ENCODE measurements at places on chromosomes 2 and 18.
A peak's percentile ranks its signal among the peaks of the same experiment; 100 is the strongest.

DNA sequence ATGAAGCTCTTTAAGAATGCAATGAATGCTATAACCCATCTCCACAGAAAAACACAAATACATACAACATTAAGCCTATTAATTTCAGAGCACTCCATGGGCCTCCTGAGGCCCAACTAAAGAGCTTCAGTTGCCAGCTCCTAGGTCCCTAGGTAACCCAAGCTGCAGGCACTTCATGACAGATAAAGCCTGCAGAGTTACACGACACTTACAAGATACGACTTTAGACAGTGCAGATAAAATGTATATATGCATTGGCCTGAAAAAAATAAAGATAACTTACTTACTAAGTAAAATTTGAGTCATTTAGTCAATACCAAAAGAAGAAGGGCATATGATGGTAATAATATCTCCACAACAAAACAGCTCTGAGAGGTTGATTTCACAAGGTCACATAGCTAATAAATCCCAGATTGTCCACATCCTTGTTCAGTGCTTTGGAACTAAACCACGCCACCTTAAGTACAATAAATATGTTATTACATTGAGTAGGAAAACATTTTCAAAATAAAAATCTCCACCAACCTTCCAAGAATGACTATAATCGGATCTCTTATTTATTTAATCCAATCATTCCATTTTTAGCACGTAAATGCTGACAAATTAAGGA, 3.4 kb downstream of the MAP4K3 start:
- DNase-seq: peak; percentile 45

GRCh38 chr2:180715044-180715443, 265.4 kb upstream of the UBE2E3 start:
- DNase-seq: no peak

DNA sequence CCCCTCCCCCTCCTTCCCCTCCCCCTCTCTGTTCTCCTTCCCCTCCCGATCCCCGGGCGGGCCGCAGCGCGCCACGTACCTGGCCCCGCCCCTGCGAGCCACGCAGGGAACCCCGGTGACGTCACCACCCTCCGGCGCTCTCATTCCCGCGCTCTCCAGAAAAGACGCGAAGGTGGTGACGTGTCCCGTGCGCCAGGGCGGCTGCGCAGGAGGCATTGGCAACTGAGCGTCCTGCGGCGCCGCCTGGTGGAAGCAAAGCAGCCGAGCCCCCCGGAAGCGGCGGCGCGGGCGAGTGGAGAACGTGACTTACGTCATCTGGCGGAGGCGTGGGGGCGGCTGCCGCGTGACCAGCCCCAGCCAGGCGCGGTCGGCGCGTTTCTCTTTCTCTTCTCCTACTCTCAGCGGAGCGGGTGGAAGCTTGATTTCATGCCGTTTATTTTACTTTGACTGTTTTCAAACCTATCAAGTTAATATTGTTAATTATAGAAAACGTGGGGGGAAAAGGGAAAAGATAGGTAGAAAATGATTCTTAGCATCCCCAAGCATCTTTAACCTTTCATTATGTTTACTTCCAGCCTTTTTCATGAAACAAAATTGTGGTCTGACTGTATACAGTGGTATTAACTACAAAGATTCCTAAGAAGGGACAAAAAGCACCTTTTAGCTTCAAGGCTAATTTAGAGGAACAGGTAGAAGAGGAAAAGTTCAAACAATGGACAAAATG, 48.1 kb downstream of the C2orf42 start:
- peak; percentile 99 for DNase-seq

GRCh38 chr2:120722568-120723421, 12.9 kb upstream of the GLI2 start:
- peak; percentile 97 for DNase-seq

DNA sequence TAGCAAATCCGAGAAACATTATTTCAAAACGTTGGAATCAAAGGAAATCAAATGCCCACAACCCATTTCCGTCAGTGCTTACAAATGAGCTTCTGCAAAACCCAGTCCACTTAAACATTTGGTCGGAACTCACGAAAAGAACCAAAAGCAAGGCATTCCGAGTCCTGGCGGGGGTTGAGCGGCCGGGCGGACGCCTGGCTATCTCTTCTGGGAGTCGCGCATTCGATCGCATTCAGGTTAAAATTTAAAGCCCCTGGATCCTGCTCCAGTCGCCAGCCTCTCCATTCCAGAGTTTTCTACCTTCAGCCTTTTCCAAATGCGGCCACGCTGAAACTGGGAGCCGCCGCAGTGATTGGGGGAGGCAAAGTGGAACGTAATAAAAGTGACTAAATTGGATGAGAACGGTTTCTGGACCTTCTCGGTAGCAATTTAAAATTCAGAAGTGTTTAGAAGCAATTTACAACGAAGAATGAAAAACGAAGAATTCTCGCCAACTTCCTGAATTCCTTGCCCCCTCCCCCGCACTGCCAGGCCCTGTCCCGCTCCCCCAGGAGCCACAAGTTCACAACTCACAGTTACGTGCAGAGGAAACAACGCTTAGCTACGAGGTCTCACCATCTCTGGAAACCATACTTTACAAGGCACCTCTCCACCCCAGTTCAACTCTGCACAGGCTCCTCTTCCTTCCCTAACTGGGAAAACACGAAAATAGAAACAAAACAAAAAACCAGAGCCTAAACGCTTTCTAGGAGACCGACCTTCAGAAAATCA, 1.7 kb upstream of the GATA6 start:
- DNase-seq: peak; percentile 50

GRCh38 chr2:64989126-64989981, at the start of gene SLC1A4:
SLC1A4 (plus strand) TSS chr2:64989399; CDS start chr2:64989644, 245 bp downstream.
- peak; percentile 95 for DNase-seq

DNA sequence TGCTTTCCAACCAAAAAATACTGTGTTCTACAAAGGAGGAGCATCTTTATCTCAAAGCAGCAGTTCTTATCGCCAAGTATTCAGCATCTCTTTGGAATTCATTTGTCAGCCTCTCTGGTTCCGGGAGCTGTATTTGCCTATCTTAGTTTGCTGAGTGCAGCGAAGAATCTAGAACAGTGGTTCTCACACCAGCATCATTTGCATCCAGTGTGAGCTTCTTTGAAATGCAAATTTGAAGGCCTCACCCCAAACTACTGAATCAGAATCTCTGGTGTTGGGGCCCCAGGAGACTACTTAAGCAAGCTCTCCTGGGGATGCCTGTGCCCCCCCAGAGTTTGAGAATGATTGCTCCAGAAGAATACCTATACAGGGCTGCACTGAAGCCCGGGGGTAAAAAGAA, 1.5 kb upstream of the PTPN2 start:
- no peak for DNase-seq

DNA sequence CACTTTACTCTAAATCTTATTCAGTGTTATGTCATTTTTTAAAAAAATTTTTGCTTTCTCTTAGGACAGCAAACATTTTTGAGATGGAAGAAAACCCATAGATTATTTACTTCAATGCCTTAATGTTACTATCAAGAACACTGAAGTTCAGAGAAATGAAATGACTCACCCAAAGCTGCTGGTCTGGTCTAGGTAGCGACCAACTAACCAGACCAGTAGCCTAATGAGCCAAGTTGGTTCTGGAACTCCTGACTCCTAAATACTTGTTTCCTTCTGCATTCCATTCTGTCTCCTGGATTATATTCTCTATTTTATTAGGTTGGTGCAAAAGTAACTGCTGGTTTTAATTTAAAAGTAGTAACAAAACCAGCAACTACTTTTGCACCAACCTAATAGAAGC, 35.4 kb downstream of the SLC8A1 start:
- peak; percentile 64 for DNase-seq

- no peak for DNase-seq
These were observed 61.7 kb downstream of the CD226 start for GRCh38 chr18:69885841-69886531.

- no peak for DNase-seq
These were observed 9.9 kb upstream of the NPC1 start for GRCh38 chr18:23596183-23596582.

- no peak for DNase-seq
These were observed 1048.4 kb downstream of the CNTNAP5 start for GRCh38 chr2:125073440-125073839.

DNA sequence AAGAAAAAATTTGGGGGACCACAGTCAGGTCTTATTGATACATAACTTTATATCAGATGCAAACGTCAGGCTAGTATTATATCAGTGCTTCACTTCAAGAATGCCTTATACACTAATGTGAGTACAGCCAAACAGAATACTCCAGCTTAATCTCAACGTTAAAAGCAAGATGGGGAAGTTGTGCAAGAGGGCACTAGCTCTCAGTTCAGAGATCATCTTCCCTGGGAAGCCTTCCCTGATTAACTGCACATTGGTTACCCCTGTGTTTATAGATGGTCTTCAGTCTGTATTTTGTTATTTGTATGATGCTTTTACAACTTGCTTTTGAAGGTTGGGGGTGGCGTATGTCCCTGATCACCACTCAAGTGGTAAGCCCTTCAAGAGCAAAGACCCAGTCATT, 11.4 kb downstream of the EPAS1 start:
- no peak for DNase-seq

DNA sequence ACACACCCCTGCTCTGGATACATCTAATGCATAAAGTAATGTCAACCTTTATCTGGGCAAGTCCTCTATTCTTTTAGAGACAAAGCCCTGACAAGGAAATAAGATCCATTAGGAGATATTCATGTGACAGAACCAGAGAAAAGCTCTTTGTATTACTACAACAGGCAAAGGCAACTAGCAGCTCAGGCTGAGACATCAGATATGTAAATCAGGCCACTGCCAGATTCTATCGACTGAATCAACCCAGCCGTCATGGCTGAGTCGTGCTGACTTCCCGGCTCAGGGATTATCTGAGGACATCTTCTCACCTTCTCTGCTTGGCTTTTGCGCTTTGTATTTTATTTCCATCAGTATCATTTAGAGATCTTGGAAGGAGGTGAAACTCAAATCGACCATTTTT, 294.5 kb downstream of the PLCL1 start:
- DNase-seq: no peak

DNA sequence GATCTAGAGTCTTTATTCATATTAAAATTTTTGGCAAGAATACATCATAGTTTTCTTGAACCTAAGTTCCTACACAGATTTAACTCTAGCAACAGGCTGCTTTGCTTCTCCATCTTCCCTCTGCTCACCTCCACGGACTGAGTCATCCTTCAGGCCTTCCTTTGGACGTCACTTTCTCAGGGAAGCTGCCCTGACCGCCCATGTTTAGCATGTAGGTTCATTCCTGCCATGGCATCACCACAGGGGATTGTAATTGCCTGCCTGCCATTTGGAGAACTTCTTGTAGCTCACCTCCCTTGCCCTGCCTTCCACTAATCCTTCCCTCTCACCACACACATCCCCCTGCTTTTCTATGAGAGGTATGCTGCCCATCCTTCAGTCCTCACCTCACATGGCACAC, 43.9 kb upstream of the B3GNT2 start:
- DNase-seq: peak; percentile 67

DNA sequence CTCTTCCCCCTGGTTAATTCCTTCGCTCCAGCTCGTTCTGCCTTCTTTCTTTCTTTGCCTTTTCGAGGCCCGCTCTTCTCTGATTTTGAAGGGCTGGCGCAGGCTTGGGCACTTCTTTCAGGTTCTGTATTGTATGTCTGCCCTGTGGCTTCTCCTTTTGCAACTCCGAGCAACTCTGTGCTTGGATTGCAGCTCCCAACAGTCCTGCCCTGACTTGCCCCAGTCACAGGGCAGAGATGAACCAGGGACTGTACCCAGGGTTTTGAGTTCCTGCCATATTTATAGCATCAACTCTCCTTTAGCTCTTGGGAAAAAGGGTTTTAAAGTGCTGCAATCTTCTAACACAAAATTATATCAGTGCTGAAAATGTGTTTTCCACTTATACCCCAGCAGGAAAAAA, 31.1 kb upstream of the CD8A start:
- DNase-seq: no peak

All from EH (cell line).